ENCODE measurements at places on chromosomes 2 and 18. TPM values are rescaled to one million over a fixed set of nuclear protein-coding genes. Genes with fewer than 3 reads are reported as not detected.

DNA sequence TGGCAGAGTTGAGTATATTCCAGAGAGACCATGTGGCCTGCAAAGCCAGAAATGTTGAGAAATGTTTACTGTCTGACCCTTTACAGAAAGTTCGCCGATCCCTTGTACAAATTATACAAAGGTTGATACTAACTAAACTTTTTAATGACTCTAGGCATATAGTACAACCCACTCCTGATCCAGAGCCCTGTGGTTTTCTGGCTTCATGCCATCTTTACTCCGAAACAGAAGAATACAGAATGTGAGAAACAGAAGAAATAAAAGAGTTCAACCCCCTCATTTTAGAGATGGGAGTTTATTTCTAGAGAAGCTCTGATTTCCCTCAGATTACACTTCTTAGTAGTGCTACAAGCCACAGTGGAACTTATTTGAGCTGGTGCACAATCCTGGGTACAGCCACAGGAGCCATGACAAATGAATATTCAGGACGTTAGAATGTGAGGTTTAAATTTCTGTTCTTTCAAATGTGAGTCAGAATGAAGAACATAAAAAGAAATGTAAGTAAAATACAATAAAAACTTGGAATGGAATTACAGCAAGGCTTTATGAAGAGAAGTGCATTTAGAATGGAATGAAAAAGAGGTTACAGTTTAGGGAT lies 38.0 kb upstream of the SMCHD1 start:
- ATAC-seq, result no peak

DNA sequence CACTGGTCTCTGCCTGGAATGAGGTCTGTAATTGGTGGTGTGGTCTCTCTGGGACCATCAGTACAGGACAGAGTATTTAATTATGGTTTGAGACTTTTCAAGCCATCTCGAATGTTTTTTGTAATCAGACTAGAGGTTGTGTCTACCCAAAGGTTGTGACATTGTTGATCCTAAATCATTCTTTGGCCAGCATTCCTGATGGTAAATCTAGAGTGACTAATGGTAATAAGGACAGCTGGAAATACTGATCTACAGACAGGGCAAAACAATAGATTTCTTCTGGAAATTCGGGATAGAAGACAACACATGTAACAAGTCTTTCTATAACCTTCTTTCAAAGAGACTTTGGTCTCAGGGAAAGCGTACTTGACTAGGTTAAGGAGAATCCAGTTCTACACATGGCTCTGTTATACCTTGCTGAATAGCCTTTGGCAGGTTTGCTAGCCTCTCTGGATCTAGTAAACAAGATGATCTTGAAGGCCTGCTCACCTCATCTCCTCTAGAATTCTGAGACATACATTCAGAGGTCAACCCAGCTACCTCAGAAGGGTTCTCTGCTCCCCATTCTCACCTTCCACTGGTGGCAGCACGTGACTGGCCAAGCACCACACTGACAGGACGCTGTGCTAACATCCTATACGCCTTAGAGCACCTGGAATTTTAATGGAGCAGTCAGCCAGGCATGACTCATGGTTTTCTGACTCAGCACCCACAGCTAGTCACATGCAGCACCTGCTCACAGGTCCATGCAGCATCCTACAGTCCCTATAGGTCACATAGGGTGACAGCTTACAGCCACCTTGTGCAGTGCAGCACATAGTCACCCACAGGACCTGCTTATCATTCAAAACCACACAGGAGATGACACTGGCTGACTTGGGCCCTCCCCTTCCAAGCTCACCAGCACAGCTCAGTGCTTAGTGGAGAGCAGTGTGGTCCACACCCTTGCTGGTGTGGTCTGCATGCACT lies 12.2 kb downstream of the PLB1 start:
- ATAC-seq, result peak; percentile 93

GRCh38 chr2:232219496-232219870 lies 159.1 kb upstream of the ALPP start:
- ATAC-seq, result no peak

DNA sequence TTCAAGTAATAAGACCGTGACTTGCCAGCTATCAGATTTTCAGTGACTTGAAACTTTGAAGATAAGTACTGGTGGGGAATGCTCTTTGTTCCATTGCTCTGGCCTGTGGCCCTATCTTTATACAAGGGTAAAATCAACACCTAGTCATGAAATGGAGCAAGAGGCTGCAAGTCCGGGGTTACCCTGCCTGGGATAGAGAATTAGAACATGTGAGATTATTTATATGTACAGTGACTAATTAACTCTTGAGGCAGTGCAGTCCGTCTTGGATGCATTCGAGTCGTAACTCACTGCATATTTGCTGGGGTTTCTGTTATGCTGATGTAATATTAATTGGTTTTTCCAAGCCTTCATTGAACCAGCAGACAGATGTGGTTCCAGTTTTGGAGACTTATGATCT lies 105.8 kb upstream of the LYPD6 start:
- peak; percentile 51 for ATAC-seq

DNA sequence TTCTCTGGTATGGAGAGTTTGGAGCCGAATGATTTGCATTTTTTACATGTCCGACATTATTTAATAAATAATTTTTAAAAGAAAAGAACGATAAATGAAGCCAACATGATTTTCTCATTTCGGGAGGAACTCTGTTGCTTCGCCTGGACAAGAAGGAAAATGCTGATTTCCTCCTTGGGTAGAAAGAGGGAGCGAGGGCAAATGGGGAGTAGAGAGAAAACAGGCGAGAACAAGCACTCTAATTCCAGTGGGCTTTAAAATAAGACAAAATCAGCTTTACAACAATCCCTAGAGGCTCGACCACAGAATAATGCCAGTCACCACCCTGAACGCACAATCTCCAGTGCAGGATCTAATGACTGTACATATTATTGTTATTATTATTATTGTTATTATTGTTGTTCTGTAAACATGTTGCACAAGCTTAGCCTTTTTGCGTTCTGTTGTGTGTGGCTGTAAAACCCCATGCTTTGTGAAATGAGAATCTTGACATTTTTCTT lies 3.7 kb downstream of the DLX1 start:
- no peak for ATAC-seq

- peak; percentile 88 for ATAC-seq
These were observed 68.8 kb upstream of the KCTD1 start for GRCh38 chr18:26617151-26617554.

- ATAC-seq, result peak; percentile 49
These were observed 125.7 kb downstream of the EIPR1 start for GRCh38 chr2:3251946-3252345.

DNA sequence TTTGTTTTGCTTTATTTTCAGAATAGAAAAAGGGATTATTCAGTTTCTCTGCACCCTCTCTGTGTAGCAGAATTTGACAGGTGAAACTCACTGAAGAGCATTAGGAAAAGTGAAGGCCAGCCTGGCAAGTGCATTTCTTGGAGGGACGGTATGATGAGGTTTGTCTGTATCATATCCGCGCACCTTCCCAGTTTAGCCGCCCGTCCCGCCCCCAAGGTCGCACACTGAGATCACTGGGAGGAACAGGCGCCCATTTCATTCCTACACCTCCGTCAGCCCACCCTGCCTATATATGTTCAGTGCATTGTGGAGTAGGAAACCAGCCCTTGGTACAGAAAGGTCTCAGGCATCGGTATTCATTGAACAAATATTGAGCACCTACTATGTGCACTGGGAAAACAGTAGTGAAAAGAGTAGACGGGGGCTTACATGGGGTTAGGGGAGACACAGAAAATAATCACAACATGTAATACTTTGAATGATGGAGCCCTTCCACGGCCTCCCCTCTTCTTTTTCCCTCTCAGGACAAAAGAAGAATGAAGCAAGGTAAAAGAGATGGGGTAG lies 678 bp upstream of the FECH start:
- ATAC-seq, result peak; percentile 1

GRCh38 chr2:47277187-47277586 lies 122.1 kb upstream of the STPG4 start:
- no peak for ATAC-seq

DNA sequence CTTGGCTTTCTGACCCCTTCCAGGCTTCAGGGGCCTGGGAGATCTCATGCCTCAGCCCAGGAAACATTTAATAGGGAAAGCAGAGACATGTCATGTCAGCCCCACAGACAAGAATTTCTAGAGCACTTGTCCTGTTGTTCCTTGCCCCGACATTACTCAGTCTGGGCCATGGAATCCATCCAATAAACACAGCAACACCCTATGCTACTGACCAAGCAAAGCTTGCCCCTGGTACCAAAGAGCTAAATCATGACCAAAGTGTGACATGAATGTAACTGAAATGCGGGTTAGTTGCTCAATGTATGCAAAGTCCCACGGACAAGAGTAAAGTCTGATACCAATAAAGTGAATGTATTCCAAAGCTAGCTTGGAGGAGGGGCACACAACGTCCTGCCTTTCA lies 35.1 kb downstream of the EHD3 start:
- ATAC-seq, result no peak

KIAA2012 gene
- 0.68 TPM for total RNA-seq

GKN1 gene
- total RNA-seq, result 0.66 TPM

COLEC11 gene
- total RNA-seq, result not detected

PROKR1 gene
- not detected for total RNA-seq

SNED1 gene
- total RNA-seq, result 15.4 TPM

SPP2 gene
- not detected for total RNA-seq

Data from motor neuron (in vitro differentiated cells).